Central memory CD4-positive, alpha-beta T cell (primary cell): ENCODE measurements at places on chromosomes 7 and 10.

DNA sequence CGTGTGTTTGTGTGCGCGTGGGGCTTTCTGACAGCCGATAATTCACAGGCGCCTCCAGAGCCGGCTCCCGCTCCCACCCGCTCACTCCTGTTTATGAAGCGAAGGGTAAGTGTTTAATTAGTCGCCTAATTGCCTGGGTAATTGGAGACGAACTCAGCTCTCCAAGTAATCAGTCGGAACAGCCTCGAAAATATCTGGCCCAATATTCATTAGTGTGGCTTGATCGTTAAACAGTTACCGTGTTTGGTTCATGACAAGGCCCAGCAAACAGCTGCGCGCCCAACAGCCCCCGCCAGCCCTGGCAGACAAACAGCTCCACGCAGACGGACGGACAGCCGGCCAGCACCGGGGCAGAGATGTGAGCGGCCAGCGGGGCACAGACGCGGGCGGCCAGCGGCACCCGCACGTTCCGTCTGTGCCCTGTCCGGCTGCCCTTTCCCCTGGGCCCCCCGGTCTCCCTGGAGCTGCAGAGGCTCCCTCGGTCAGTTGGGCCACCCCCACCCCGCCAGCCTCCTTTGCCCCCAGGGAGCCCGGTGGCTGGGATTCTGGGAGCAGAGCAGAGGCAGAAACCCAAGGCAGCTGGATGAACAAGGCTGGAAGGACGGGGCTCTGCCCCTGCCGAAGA, 98.2 kb downstream of the UNCX start:
- no peak for DNase-seq

GRCh38 chr7:70298780-70299471, 700.7 kb downstream of the AUTS2 start:
- DNase-seq: no peak

- DNase-seq: no peak
Observed at GRCh38 chr7:139118805-139119485, 9.4 kb upstream of the ZC3HAV1 start.

DNA sequence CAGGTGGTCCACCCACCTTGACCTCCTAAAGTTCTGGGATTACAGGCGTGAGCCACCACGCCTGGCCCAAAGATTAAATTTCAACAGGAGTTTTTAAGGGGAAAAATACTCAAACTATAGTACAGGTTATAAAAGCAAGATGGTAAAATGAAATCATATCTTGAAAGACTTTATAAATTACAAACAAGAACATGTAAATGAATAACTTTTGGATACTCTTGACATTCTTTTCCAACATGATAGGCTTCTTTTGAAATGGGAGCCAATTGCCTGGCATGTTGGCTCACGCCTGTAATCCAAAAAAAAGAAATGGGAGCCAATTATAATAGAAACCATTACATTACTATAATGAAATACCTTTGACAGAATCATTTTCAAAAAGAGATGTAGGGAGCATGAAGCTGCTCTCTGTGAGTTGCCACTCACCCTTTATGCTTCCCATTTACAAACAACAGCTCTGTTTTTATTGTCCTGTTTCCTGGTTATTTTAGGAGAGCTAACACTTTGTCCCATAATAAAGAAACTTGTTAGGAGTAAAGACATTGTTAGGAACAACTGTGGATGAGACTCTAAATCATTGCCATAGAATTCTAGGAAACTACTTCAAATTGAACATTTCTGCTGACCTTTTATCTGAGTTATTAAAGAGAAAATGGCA, 24.6 kb upstream of the MCU start:
- DNase-seq: no peak

- DNase-seq: no peak
Observed at GRCh38 chr10:3025026-3025683, 42.2 kb upstream of the PFKP start.

DNA sequence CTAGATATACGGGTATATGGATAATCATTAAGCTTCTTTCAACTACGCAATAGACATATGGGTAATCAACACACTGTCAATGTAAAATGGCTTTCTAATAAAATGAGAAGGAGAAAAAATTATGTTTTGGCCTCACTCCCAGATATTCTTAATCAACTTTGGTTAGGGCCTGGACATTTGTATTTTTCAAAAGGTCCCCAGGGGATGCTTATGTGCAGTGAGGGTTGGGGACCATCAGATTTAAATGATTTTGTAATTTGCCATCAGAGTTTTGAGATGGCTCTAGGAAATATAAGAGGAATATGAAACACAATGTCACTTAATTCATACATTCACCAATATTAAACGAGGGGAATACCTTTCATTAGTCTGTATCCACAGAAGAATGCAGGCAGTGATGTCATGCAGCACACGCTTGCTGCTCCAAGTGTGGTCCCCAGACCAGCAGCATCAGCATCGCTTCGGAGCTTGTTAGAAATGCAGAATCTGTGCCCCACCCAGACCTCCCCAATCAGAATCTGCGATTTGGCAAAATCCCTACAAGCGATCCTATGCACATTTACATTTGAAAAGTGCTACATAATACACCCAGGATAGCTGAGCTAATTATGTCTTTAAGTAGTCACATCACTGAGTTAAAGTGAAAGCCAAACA, 75.1 kb downstream of the INHBA start:
- no peak for DNase-seq

GRCh38 chr7:155759740-155760430, 52.4 kb downstream of the SHH start:
- DNase-seq: no peak

DNA sequence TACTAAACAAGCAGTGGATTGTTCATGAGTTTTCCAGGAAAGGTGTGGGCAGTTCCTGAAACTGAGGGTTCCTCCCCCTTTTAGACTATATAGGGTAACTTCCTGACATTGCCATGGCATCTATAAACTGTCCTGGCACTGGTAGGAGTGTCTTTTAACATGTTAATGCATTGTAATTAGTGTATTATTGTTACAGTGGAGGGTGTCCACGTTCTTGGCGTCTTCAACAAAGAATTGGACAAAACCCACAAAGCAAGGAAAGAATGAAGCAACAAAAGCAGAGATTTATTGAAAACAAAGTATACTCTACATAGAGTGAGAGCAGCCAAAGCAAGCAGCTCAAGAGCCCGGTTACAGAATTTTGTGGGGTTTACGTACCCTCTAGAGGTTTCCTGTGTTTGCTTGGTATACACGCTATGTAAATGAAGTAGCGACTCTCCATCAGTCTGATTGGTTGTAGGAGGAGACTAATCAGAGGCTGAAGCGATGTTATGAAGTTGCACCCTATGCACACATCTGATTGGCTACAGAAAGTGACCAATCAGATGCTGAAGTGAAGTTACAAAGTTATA, 175.2 kb downstream of the NSUN6 start:
- no peak for DNase-seq

GRCh38 chr10:75347186-75347585, 54.4 kb downstream of the ZNF503 start:
- DNase-seq: no peak

DNA sequence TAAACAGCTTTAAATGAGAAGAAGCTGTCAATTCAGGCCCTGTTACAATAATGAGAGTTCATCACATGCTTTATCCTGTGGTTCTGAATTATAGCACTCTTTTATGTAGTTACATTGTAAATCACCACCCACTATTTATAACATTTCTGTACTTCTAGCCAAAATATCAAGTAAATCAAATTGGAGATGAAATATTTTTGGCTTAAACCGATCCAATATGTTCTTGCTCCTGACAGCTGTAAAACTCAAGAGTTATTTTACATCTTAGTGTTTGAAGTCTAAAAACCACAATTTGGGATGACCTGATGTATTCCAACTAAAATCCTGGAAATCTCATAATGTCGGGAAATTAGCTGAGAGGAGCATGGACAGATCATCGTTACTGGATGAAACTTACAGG, 371.2 kb upstream of the LRRN3 start:
- no peak for DNase-seq

DNA sequence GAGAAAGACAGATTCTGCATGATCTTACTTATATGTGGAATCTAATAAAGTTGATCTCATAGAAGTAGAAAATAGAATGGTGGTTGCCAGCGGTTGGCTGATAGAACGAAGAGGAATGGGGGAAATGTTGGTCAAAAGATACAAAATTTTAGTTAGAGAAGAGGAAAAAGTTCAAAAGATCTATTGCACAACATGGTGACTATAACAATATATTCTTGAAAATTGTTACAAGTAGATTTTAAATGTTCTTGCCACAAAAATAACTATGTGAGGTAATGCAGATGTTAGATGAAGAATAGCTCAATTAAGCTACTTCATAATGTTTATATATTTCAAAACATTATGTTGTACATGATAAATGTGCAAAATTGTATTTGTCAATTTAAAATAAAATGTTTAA, 112.3 kb upstream of the SMIM30 start:
- DNase-seq: no peak

DNA sequence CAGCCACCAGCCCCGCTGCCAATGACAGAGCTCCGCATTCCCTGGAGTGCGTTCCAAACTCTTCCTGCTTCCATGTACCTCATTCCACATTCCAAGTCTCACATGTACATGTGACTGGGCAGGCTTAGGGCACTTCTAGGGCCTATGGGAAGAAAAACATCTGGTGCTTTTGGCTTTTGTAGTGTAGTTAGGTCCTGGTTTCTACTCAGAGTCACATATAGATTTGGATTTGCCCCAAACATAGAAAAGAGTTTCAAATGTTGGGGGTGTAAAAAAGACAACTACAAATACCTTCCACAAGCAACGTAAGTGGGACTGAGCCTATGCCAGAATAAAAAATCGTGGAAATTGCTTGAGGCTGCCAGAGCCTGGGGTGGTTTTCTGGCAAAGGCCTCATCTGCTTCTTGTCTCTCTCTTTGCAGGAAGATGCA, 84.1 kb downstream of the ZNF467 start:
- DNase-seq: no peak

GRCh38 chr10:71684356-71685173, 35.0 kb downstream of the C10orf105 start:
- no peak for DNase-seq

GRCh38 chr7:132575982-132576720, at the start of gene PLXNA4:
Gene PLXNA4 (minus strand): TSS chr7:132576470. CDS start chr7:132508693, 67,777 bp downstream.
- DNase-seq: no peak

GRCh38 chr10:108848046-108848445, 1075.3 kb downstream of the XPNPEP1 start:
- DNase-seq: no peak

DNA sequence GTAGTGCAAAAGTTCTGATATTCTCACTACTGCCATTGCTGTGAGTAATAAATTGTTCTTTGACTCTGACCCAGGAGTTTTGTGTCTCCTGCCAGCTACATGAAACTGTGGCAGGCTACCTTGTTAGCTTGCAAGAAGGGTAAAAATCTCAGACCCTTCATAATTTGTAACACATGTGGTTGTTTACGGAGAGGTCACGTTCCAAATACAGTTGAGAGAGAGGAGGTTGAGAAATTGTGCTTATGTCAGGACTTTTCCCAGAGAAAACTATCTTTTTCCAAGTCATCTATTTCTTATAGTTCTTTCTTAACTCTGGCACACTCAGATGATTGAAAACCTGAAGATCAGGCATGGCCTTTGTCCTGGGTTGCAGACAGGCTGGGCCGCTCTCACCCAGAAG, 114.4 kb upstream of the SVIL start:
- no peak for DNase-seq

DNA sequence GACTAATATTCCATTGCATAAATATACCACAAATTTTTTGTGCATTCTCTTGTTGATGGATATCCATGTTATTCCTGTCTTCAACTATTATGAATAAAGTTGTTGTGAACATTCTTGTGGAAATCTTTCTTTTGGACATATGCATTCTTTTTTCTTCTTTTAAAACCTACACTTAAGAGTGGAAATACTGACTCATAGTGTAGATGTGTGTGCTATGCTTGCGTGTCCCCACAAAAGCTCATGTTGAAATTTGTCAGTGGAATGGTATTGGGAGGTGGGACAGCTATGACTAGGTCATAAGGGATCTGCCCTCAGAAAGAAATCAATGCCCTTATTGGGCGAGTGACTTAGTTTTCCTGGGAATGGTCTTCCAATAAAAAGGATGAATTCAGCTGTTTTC, 203.6 kb upstream of the PRSS58 start:
- no peak for DNase-seq

DNA sequence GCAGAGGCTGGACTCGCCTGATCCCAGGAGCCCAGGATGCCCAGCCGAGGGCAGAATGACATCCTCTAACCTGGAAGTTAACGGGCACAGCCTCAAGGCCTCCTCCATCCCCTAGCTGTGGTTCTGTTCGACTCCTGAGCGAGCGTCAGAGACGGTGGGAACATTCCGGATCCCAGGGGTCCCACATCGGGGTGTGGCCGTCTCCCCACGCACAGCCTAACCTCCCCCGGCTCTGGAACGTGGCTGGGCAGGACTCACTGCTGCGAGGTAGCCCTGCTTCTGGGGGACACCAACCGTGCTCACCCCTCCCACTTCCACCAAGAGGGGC, 8.4 kb downstream of the FOXL3 start:
- DNase-seq: no peak

GRCh38 chr7:44073664-44074348, 8.4 kb upstream of the PGAM2 start:
- no peak for DNase-seq

DNA sequence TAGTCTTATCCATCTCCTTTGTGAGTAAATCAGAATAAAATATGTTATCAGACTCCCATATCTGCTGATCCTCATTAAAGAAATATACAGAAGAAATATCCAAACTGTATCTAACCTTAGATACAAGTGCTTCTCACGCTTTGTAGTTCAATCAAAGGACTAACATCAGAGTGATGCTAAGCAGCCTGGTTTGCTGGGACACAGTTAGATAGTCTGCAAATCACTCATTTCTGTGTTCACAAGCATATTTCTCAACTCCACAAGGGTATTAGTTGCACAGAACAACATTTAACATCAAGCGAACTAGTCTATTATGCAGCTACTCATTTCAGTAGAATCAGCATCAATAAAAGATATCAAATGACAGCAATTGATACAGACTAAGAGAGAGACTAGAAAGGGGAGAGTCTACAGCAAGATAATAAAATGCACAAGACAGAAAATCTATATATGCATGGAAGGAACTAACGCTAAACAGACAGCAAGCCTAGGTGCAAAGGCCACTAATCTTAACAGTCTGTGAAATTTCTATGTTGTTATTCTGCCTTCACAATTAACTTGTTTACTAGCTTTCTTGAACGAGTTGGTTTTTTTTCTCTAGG, 30.0 kb downstream of the DNAJC12 start:
- DNase-seq: no peak

DNA sequence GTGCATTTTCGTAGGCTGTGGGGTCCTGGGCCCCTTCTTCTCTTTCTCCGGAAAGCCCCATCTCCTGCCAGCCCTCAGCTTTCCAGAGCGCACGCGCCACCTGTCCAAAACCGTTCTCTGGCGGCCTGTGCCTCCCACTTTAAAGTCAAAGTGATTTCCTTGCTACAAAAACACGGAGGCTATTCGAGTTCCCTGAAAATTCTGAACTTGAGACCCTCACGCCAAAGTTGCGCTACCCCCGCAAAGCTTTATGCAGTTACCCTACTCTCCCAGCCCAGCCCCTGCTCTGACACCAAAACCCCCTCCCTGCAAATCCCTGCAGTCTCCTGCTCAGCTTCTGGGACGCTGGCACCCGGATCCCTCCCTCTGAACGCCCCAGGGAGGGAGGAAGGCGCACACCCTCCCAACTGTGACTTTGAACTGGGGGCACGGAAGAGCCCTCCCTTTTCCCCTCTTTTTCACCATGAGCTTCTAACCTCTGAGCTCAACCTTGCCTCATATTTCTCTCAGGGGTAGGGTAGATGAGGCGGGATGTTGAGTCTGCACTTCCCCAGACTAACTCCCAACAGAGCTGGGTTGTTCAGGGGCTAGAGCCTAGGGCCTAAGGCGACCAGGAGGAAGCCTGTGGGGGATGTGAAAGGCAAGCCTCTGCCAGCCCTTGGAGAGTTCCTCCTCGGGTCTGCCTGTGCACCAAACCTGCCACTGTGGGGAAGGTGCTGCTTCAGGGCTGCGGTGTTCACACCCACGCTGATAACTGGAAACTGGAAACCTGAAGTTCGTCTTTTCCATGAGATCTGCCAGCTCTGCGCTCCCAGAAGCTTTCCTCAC, 2.7 kb upstream of the PAX4 start:
- no peak for DNase-seq
